ENCODE measurements at places on chromosomes 3 and 15. TPM values are rescaled to one million over a fixed set of nuclear protein-coding genes. Genes with fewer than 3 reads are reported as not detected.
A peak's percentile ranks its signal among the peaks of the same experiment; 100 is the strongest.

GRCh38 chr15:55526559-55527036, 18.6 kb upstream of the DNAAF4 start:
- DNase-seq = peak; percentile 26

DNA sequence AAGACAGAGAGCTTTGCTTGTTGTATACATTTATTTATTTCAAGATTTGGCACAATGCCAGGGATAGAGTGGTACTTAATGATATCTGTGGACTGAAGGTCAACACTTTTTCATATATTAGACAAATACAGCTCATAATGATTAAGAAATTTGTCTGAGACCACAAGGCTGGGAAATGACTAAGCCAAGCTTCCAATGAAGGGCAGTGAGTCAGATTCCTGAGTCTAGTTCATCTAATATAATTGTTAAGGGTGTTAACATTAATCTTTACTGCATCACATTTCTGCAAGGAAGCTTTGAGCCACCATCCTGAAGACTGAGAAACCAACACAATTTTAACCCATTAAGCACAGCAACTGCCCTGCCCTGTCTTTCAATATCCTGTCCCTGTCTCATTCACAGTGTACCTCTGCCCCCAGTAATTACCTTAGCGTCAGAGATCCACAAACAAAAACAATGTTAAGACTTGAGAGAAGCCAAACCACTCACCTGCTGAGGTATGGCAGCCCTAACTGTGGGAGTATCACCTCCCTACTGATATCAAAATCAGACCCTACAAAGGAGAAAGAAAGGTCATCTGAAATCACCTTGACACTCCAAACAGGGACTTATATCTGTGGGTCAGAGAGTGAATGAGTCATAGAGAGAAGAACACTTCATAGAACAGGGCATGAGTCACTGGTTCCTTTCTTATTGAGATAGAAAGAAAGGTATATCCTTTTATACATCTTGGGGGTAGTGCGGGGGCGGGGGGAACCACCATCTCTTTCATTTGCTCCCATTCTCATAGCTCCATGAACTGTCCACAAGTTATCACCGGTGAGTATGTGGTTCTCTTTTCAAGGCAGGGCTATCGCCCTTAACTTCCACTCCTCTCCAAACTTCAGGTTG, 74.7 kb downstream of the MAGI1 start:
- DNase-seq = peak; percentile 58

DNA sequence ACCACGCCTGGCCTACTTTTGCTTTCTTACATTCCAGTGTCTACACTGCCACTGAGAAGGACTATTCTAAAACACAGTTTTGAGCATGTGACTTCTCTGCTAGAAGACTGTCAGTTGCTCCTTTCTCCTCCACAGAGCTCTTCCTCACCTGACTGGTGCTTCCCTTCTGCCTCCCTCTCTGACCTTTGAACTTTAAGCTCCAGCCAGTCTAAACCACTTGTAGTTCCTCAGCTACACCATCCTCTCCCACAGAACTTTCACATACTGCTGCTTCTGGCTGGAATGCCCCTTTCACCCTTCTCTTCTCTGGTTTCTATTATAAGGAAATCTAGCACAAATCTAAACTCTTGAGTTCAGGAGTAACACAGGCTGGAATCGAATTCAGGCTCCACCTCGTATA, 9.1 kb downstream of the NCEH1 start:
- no peak for DNase-seq

- DNase-seq = no peak
Observed at GRCh38 chr3:131738095-131738494, 235.3 kb upstream of the MRPL3 start.

Gene SMCO1
- not detected for polyA plus RNA-seq

Gene IQCF5
- polyA plus RNA-seq = not detected
